ENCODE measurements at places on chromosomes 3 and 15. TPM values are rescaled to one million over a fixed set of nuclear protein-coding genes. Genes with fewer than 3 reads are reported as not detected.

Gene NGRN
- total RNA-seq: 58.0 TPM

Gene FMN1
- total RNA-seq: 4.3 TPM

Gene C3orf70
- total RNA-seq: 16.5 TPM

Gene KCNMB2
- not detected for total RNA-seq

Gene CEP63
- 5.3 TPM for total RNA-seq

Gene PLCH1
- total RNA-seq: not detected

Gene ANAPC13
- total RNA-seq: 17.0 TPM

Gene RNF13
- 69.3 TPM for total RNA-seq

Gene GPR62
- not detected for total RNA-seq

Gene PLCD1
- total RNA-seq: 167 TPM

Gene TSPAN3
- 98.2 TPM for total RNA-seq

Gene AGTR1
- 20.0 TPM for total RNA-seq

Gene TP63
- not detected for total RNA-seq

Gene CAMK1
- 82.9 TPM for total RNA-seq

Gene FOXB1
- total RNA-seq: not detected

Gene HCLS1
- 19.8 TPM for total RNA-seq

Gene EBLN2
- total RNA-seq: 0.53 TPM

Gene MCF2L2
- not detected for total RNA-seq

Gene ZMYND10
- not detected for total RNA-seq

Gene ENTPD3
- total RNA-seq: 1.6 TPM

Gene PARP16
- total RNA-seq: 2.9 TPM

Gene RGMA
- total RNA-seq: 76.7 TPM

Gene ACY1
- 94.0 TPM for total RNA-seq

Gene ONECUT1
- total RNA-seq: 1.5 TPM

Gene GOLGA8S
- total RNA-seq: not detected

Gene IGDCC3
- not detected for total RNA-seq

Gene MASP1
- total RNA-seq: 2.6 TPM

Gene GPR176
- total RNA-seq: 99.1 TPM

Gene POLG
- 69.1 TPM for total RNA-seq

Gene CHAC1
- 28.5 TPM for total RNA-seq
